ENCODE measurements at places on chromosomes 13 and 19.

- no peak for DNase-seq
These were observed 20.5 kb upstream of the FBXO27 start for GRCh38 chr19:39052846-39053245.

GRCh38 chr13:113544071-113544891 lies 40.3 kb upstream of the TFDP1 start:
- DNase-seq: no peak

- DNase-seq: no peak
These were observed 29.1 kb downstream of the GATAD2A start for GRCh38 chr19:19434483-19435045.

DNA sequence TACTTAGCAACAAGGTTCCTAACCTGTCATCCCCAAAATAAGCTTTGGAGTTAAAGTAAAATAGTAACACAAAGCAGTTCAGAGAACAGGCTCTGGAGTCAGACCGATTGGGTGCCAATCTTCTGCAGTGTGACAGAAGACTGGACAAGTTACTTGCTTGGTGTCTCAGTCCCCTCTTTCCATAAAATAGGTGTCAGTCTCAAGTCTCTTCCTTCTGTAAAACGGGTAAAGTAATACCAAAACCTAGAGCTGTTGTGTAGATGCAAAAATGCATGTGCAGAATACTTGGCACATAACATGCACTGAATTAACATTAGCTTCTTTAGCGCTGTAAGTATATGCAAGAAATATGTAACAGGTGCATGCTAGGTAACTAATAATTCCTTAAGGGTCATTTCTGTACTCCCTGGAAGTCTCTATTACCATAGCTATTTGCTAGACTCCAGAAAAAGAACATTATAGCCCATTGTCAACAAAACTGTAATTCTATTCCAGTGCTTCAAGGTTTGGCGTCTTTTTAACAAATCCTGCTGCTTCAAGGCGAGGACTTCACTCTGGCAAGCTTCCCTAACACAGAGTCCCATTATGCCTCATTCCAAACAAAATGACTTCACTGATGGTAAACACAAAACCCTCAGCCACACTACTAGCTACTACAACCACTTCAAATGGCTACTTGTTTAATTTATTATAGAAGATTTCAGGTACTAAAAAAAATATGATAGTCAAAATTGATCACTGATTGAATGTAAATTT lies 32.8 kb downstream of the ELF1 start:
- no peak for DNase-seq

- no peak for DNase-seq
These were observed 309.8 kb downstream of the DNAJC15 start for GRCh38 chr13:43333176-43333575.

DNA sequence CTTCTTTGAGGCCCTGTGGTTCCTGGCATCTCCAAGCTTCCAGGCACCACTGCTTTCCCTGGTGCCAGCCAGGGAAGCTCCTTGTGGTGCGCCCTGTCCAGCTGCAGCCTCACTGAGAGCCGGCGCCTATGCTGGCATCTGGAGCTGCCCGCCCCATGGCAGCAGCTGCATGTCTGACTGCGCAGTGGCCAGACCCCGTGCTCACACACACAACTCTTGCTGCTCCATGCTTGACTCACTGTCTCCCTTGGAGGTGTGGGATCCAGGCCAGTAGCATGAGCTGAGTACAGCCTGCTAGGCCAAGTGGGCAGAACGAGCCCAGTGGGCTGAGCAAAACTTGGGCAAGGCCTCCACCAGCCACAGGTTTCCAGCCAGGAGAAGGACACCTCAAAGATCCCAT lies 11.5 kb upstream of the SUPT20H start:
- no peak for DNase-seq

- no peak for DNase-seq
These were observed 13.8 kb upstream of the GARIN5A start for GRCh38 chr19:50490411-50490811.

DNA sequence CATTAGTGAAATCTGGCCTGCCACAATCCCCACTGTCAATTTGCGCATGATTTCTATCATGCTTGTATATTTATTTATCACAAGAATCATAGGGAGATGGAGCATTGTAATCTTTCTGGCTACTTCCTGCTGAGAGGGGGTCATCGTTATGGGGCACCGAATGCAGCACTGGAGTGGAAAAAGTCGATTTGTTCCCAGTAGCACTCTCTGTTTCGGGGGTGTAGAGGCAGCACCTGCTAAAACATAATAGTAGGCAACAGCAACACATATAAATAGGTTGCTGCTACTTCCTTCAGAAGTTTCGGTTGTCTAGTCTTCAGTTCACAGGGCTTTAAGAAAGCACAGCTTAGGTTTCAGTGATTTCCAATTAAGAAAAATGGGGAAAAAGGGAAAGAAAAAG lies 23.4 kb upstream of the CEACAM21 start:
- DNase-seq: no peak

DNA sequence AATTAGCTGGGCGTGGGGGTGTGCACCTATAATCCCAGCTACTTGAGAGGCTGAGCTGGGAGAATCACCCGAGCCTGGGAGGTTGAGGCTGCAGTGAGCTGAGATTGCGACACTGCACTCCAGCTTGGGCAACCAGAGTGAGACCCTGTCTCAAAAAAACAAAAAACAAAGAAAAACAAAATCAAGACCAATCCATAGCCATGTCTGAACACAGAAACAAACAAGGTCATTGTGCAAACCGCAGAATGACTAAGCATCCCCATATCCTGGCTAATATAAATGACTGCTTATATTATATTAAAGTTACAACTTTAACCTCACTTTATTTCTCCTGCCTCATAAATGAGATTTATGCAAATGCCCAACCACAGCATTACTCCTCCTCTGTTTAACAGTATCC lies 2.3 kb upstream of the LYPD3 start:
- DNase-seq: no peak

DNA sequence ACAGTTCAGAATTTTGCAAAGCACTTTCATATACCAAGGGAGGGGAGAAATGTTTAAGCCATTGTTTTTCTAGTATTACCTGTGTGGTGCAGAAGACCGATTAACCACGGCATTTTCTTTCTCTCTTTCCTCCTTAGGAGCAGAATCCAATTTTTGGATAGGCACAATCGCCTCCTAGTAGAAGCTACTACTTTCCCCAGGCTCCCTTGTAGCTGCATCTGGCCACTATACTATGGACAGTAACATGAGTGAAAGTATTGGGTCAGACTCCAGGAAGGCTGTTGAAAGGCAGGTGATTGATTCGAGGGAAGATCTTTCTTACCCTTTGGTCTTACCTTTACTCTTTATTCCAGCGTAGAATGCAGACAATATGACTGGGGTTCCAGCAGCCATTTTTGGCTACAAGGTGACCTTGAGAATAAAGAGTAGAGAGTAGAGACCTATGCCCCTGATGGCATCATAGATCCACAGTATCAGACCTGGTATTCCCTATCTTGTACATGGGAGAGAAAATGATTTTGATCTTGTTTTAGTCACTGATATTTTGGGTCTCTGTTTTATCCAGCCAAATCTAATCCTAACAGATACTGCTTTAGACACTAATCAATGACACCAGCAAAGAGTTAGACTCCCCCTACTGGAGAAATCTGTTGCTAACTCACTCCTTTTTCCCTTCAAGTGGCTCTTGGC lies 77.0 kb downstream of the LRRC63 start:
- no peak for DNase-seq

GRCh38 chr19:55479451-55480230 lies 3.2 kb downstream of the ZNF628 start:
- DNase-seq: no peak

DNA sequence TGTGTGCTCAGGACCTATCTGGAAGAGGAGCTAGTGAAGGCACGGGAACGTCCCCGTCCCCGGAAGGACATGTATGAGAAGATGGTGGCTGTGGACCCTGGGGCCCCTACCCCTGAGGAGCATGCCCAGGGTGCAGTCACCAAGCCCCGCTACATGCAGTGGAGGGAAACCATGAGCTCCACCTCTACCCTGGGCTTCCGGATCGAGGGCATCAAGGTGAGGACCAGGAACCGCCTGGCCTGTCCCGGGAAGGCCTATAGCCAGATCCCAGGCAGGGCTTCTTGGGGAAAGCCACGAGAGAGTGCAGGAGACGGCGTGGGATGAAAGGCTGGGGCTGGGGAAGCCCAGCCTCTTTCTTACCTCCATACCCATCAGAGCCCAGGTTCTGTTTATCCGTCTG lies 16.2 kb downstream of the ITPKC start:
- DNase-seq: no peak

GRCh38 chr13:42048342-42048683 lies at the start of gene DGKH:
DGKH (plus strand) TSS chr13:42048648; CDS start chr13:42048774, 126 bp downstream.
- no peak for DNase-seq

DNA sequence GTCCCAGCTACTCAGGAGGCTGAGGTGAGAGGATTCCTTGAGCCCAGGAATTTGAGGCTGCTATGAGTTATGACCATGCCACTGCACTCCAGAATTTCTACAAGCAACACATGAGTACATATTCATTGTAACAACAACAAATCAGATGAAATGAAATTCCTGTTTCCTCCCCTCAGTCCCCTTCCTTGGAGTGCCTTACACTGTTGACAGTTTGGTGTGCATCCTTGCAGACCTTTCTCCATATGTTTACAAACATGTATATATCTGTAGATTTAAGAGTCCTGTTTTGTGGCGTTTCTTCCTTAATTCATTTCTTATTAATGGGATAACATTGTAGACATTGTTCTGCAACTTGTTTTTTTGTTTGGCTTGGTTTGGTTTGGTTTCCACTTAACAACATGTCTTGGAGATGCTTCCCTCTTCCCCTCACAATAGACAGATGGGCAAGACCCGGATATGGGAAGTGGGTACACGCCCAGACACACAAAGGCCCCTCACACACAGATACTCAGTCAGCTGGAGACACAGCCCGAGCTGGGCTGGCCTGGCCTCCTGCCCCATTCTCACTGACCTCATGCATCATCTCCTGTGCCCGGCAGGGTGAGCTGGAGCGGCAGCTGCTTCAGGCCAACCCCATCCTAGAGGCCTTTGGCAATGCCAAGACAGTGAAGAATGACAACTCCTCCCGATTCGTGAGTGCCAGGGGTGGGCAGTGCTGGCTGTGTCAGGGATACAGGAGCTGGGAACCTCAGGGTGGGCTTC lies 21.7 kb downstream of the MYH14 start:
- DNase-seq: no peak

DNA sequence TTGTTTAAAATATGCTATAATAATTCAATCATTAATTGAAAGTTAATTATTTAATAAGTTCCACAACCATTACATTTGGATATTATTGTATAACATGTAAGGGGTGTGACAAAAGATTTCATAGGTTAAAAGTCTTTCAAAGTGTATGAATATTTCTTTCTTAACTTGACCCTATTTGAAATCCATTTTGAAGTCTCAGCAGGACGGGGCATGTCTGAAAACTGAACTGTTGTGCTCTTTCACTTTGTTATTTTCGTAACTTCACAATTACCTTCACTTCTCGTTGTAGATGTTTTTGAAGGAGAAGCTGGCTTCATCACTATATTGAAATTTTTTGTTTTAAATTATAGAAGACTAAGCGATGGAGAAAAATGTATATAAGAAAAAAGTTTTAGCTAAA lies 1775.7 kb downstream of the PCDH9 start:
- DNase-seq: no peak

DNA sequence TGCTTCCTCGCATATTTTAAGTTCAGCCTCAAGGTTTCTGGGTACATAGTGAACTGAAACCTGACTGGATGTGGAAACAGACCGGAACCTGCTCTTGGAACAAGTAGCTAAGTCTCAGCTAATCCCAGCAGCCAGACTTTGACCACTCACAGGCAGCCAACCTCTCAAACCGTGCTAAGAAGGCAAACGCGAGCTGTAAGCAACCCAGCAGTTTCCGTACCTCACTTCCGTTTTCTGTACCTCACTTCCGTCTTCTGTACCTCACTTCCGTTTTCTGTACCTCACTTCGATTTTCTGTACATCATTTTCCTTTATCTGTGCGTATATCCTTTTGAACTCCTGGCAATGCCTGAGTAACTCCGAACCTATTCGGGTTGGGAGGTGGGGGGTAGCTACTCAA lies 96.8 kb downstream of the SUCLA2 start:
- no peak for DNase-seq

GRCh38 chr19:46426035-46426505 lies 2.7 kb downstream of the PNMA8C start:
- DNase-seq: no peak

DNA sequence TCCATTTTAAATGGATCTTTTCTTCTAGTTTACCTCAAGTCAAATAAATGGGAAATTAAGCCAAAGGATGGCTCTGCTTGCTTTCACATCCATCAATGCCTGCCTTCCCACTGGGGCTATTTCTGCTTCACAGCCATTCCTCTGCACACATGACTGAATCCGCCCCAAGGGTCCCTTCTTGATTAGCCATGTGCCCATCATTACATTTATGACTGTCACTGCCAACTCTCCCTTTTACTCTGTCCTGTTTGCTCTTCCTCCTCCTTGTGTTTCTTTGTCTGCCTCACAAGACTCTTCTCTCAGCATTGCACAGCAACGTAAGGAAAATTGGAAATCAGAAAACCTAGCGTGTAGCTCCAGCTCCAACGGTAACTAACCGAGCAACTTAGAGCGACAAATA lies 410.2 kb downstream of the TBC1D4 start:
- DNase-seq: no peak

- no peak for DNase-seq
These were observed 4.2 kb downstream of the SSC5D start for GRCh38 chr19:55492362-55492944.

DNA sequence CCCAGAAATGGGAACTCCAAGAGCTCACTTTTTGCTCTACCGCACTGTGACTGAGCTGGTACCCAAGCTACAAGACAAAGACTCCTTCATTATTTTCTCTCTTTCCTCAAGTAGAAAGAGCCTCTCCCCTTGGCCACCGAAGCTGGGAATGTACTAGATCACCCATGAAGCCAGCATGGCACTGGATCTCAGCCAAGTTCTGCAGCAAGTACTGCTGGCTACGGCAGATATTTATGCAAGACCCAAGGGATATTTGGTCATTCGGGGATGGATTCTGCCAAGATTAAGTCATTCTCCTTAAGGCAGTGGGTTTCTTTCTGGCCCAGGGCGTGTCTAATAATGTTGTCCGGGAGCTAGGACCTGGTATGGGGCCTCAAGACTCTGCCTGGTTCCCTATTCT lies 633.5 kb downstream of the SLITRK1 start:
- no peak for DNase-seq

- no peak for DNase-seq
These were observed 249.0 kb downstream of the DLEU7 start for GRCh38 chr13:50594276-50595051.
